ENCODE measurements at places on chromosomes 12 and 14. TPM values are rescaled to one million over a fixed set of nuclear protein-coding genes. Genes with fewer than 3 reads are reported as not detected.

Gene RPL10L
- not detected for total RNA-seq

Gene XPOT
- total RNA-seq: 44.8 TPM

Gene DPF3
- total RNA-seq: 0.39 TPM

DNA sequence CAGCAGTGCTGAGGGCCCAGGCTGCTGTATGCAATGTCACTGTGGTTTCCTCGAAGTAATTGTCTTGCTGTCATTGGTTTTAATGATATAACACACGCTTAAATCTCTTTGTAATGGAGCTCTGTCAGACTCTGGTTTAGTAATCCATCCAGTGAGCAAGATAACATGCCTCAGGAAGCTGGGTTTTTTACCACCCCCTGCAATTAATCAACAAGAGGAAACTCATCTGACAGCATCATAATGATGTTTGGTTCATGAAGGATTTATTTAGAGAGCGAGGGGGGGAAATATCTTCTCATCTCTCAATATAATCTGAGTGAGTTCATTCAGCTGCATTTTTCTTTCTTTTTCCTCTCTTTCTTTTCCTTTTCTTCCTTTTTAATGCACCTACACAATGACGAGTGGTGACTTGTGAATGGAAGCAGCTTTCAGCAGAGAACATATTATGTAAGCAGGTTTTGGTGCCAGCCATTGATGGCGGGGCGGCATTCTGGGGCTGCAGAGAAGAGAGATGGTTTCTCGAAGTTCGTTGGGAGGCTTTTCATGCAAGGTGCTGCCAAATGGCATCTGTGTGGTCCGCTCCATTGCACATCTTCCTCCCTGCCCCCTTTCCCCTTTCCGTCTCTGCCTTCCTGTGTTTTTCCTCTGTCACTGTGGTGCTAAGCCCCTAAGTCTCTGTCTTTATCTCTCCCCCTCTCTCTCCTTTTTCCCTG is 6.7 kb downstream of the RPH3A start:
- peaks cover 53% of the 10 kb centered on the region for H3K27me3 ChIP-seq
- no peaks in the 10 kb centered on the region for H3K36me3 ChIP-seq
- H3K4me1 ChIP-seq: no peaks in the 10 kb centered on the region

Gene TEX52
- not detected for total RNA-seq

- DNase-seq: no peak
- H3K36me3 ChIP-seq: peaks cover 8% of the 10 kb centered on the region
- H3K4me1 ChIP-seq: no peaks in the 10 kb centered on the region
- no peak overlapping the region for H3K4me3 ChIP-seq
- no peak overlapping the region for H3K27ac ChIP-seq
- H3K27me3 ChIP-seq: no peaks in the 10 kb centered on the region
Measured at GRCh38 chr14:77529963-77530362, 31.3 kb upstream of the ISM2 start.

Gene SLC39A2
- 33.1 TPM for total RNA-seq

- no peaks in the 10 kb centered on the region for H3K27me3 ChIP-seq
- H3K4me1 ChIP-seq: peaks cover 40% of the 10 kb centered on the region
- DNase-seq: no peak
- peak overlapping the region; percentile 57 for H3K27ac ChIP-seq
Measured at GRCh38 chr12:94267921-94268471, 119.6 kb downstream of the PLXNC1 start.

Gene SP7
- not detected for total RNA-seq

Gene LBHD2
- not detected for total RNA-seq

- DNase-seq: no peak
- no peak overlapping the region for H3K27ac ChIP-seq
- no peaks in the 10 kb centered on the region for H3K36me3 ChIP-seq
- H3K4me3 ChIP-seq: no peak overlapping the region
Measured at GRCh38 chr12:76685246-76685678, 78.7 kb upstream of the ZDHHC17 start.

DNA sequence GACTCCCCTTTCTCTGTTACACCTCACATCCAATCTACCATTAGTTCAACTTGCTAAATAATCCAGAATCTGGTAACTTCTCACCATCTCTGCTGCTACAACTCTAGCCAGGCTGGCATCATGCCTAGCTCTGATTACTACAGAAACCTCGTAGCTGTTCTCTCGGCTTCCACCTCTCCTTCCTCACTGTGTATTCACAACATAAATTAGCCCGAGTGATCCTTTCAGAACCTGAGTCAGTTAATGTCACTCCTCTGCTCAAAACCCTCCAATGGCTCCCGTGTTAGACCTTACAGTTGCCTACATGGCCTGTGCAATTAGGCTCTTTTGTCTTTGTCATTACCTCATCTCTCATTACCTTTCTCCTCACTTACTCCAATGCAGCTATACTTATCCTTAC is 139.4 kb downstream of the PDE3A start:
- no peaks in the 10 kb centered on the region for H3K4me1 ChIP-seq
- H3K4me3 ChIP-seq: no peak overlapping the region
- no peaks in the 10 kb centered on the region for H3K27me3 ChIP-seq
- DNase-seq: no peak

DNA sequence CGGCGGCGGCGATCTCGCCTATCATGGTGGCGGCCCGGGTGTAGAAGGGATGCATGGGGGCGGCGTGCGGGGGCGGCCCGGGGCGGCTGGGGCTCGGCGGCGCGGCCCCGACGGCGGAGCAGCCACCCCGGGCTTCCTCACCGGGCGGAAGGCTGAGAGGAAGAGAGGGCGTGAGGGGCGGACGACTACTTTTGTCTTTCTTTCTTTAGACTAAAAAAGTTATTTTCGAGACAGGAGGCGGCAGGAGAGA is 240 bp downstream of the BTG1 start:
- peaks cover 16% of the 10 kb centered on the region for H3K4me1 ChIP-seq
- no peaks in the 10 kb centered on the region for H3K27me3 ChIP-seq
- peaks cover 19% of the 10 kb centered on the region for H3K36me3 ChIP-seq
- DNase-seq: no peak
- H3K27ac ChIP-seq: peak overlapping the region; percentile 93

Gene MMP17
- 10.1 TPM for total RNA-seq

Gene WDR89
- total RNA-seq: 6.5 TPM

DNA sequence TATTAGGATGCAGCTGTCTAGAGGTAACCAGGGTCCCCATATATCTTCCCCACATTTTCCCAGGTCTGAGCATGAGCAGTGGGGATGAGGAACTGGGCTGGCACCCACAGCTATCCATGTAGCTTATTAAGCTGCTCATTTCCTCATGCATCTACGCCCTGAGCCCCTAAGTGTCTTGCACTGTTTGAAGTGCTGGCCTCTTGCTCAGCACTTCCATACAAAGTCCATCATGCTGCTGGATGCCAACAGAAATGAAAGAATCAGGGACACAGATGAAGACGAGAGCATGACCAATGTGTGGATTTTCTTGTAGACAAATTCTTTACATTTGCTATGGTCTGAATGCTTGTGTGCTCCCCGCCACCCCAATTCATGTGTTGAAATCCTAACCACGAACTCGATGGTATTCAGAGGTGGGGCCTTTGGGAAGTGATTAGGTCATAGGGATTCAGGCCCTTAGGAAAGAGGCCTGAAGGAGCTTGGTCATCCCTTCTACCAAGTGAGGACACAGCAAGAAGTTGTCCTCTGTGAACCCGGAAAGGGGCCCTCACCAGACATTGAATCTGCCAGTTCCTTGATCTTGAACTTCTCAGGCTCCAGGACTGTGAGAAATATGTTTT is 54.5 kb downstream of the C12orf75 start:
- H3K27ac ChIP-seq: no peak overlapping the region
- peaks cover 10% of the 10 kb centered on the region for H3K4me1 ChIP-seq
- H3K4me3 ChIP-seq: no peak overlapping the region
- no peaks in the 10 kb centered on the region for H3K27me3 ChIP-seq
- no peak for DNase-seq

Gene NEDD1
- total RNA-seq: 11.8 TPM

Gene LRRC9
- not detected for total RNA-seq

GRCh38 chr12:54018468-54018984 is 9.7 kb upstream of the HOXC6 start:
- peak overlapping the region; percentile 98 for H3K27ac ChIP-seq
- DNase-seq: no peak
- peaks cover 16% of the 10 kb centered on the region for H3K27me3 ChIP-seq
- H3K4me3 ChIP-seq: peak overlapping the region; percentile 78
- no peaks in the 10 kb centered on the region for H3K36me3 ChIP-seq
- H3K4me1 ChIP-seq: peaks cover 84% of the 10 kb centered on the region

Gene RNASE7
- 26.3 TPM for total RNA-seq

Gene KLRB1
- total RNA-seq: not detected

Gene SYNDIG1L
- 0.91 TPM for total RNA-seq

Gene SCNN1A
- 143 TPM for total RNA-seq

GRCh38 chr12:94779485-94779884 is 129.1 kb upstream of the TMCC3 start:
- no peak overlapping the region for H3K27ac ChIP-seq
- no peaks in the 10 kb centered on the region for H3K36me3 ChIP-seq
- peaks cover 5% of the 10 kb centered on the region for H3K27me3 ChIP-seq

Gene KRT8
- 58.1 TPM for total RNA-seq

DNA sequence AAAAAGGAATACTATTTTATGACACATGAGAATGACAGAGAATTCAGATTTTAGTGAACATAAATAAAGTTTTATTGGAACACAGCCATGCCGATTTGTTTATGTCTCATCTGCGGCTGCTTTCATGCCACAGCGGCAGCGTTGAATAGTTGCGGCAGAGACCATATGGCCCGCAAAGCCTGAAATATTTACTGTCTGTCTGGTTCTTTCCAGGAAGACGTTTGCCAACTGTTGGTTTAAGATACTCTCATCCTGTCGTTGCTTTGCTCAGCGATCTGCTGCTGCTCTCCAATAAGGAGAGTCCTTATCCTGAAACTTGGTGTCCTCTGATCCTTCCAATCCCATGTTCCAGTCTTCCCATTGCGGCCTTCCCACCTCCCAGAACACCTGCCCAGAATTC is 89.9 kb downstream of the SLC24A4 start:
- no peaks in the 10 kb centered on the region for H3K4me1 ChIP-seq
- no peak overlapping the region for H3K4me3 ChIP-seq

Gene OTOGL
- 0.72 TPM for total RNA-seq

Data from suprapubic skin (tissue), 4 donors.